ENCODE measurements at places on chromosomes 3 and 15. TPM values are rescaled to one million over a fixed set of nuclear protein-coding genes. Genes with fewer than 3 reads are reported as not detected.

The GABRB3 gene
- total RNA-seq: 28.7 TPM

The EPHB1 gene
- total RNA-seq: 10.0 TPM

The EPHA3 gene
- total RNA-seq: 44.6 TPM

The PDIA5 gene
- 9.5 TPM for total RNA-seq

The SLC2A2 gene
- total RNA-seq: 0.28 TPM

The ISLR gene
- 391 TPM for total RNA-seq

The NOX5 gene
- total RNA-seq: 0.20 TPM

All from spinal cord (tissue), 10 donors.